ENCODE measurements at places on chromosomes 12 and 14.

- DNase-seq: no peak
Observed at GRCh38 chr12:118527310-118527709, 151.0 kb downstream of the SUDS3 start.

DNA sequence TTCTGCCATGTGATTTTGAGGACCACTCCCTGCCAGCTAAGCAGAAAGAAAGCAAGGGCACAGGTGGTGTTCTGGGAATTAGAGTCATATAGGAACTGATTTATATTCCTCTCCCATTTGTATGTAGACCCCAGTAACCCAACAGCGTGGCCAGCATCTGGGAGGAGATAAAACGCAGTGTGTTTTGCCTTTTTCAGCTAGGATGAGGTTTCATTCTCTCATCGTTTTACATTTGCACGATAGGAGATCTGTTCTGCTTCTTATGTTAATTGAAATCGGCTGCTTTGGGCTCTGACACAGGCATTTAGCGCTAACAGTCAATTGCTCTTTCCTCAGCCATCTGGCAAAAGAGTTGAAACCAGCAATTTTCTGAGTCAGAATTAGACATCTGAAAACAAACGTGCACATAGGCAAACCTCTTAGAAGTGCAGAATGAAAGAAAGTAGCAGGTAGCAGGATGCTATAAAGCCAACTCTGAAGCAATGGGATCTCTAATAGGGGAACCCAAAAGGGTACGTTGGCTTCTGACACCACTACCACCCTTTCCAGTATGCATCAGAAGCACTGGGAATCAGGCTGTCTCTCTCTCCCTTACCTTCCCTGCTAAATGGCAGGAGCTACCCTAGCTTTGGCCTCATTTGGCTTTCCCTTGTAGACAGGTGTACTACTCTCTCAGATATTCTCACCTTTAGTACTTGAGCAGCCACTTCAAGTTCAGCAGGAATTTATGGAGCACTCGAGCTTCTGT lies 219.1 kb downstream of the PHLDA1 start:
- DNase-seq: no peak

- no peak for DNase-seq
Observed at GRCh38 chr12:3977621-3978020, 104.4 kb upstream of the PARP11 start.

DNA sequence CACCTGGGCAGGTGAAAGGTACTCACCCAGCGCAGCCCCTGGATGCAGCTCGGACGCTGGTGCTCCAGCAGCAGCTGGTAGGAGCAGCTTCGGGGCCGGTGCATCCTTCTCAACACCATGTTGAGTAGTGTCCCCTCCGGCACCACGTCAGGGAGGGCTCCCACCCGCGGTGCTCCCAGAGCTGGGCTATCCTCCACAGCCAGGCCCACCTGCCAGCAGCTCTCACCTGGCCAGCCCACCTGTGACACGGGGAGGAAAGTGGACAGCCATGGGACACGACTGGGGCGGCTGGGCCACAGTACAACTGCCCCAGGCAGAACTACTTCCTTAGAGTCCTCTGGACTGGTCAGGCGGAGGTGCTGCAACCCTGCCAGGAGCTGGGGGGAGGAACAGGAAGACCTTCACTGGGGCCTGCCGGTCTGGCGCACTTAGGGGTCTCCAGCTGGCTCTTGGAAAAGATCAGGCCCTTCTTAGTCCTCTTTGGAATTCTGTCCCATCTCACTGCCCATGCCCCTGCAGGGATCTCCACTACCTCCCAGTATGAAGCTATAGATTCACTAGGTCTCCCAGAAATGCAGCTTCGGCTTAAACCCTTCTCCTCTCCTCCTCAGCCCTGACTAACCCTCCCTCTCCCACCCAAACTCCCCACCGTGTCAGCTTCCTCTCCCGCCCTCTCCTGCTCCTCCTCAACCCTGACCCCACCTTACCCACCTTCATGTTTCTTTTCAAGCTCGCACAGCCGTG lies 668 bp downstream of the RAPGEF3 start:
- no peak for DNase-seq

DNA sequence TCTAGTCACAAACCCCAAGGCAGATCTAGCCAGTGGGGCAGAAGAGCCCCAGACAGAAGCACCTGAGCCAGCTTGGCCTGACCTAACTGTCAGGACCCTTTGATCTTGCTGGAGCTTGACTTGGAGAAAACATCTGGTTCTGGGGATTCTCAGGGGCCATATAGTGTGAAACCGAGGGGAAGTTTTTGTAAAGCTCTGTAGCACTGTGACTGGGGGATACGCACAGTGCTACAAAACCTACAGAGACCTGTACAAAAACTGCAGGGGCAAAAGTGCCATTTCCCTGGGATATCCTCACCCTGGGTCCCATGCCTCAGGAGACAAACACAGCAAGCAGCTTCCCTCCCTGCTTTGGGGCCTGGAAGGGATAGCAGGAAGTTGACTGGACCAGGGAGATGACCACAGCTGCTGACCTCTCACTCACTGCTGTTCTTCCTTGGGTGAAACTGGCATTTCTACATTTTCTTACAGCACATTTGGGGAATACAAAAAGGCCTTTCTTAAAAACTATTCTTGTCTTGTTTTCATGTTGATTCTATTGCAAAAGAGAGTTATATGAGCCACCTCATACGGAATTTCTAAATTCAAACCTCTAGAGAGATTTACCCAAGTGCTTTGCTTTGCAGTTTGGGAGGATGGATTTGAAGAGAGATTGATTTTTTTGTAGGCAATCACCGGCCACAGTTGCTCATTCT lies 140.0 kb downstream of the DAD1 start:
- DNase-seq: no peak

DNA sequence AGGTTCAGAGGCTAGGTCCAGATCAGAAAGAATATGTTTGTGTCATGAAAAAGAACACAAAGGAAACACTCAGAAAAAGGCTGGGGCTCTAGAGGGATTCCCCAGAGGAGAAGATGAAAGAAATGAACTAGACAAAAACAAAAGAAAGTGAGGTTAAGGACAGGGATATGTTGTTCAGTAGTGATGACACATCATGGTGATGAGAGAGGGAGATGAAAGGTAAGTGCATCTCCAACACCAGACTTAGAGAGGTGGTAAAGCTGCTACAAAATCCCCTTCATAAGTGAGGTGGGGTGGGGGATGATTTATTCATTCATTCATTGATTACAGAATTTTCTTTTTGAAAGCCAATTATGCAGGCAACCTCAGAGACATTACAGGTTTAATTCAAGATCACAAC lies 19.6 kb upstream of the SLC8A3 start:
- DNase-seq: no peak

- no peak for DNase-seq
Observed at GRCh38 chr12:59803735-59804134, 207.9 kb downstream of the SLC16A7 start.

DNA sequence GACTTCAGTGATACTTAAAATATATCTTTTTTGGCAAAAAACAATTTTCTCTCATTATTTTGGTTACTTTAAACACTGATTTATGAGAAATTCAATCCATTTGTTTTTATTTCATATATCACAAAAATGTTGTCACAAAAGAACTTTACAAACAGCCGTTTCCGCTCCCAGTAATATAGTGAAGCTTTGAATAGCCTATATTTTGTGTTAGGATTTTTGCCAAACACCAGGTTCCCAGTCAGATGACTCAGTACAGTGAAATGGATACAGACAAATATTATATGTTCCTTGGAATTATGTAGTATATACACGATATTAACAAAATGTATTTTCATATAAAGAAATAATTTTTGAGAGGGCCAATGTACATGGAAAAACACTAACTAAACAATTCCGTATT lies 411.1 kb downstream of the CCER1 start:
- no peak for DNase-seq

DNA sequence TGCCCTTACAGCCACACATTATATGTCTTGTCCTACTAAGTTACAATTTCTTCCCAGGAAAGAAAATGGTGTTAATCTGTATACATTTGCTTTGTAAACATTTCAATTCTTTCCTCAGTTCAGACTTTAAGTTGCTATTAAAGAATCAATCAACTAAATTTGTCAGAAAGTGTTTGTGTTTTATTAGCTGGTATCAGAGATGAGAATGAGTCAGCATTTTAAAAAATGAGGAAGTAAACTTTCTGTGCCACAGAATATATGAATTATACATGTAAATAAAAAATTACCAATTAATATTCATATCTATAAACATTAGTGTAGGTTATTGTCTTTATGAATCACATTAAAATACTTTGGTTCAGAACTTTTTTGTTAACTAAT lies 82.0 kb downstream of the LMO3 start:
- no peak for DNase-seq

DNA sequence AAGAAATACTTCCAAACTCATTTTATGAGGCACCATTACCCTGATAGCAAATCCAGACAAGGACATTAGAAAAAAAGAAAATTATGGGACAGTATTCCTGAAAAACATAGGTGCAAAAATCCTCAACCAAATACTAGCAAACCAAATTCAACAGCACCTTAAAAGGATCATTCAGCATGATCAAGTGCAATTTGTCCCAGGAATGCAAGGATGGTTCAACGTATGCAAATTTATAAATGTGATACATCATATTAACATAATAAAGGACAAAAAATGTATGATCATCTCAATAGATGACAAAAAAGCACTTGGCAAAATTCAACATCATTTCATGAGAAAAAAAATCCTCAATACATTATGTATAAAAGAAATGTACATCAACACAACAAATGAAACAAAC lies 162.9 kb downstream of the DUSP6 start:
- no peak for DNase-seq

DNA sequence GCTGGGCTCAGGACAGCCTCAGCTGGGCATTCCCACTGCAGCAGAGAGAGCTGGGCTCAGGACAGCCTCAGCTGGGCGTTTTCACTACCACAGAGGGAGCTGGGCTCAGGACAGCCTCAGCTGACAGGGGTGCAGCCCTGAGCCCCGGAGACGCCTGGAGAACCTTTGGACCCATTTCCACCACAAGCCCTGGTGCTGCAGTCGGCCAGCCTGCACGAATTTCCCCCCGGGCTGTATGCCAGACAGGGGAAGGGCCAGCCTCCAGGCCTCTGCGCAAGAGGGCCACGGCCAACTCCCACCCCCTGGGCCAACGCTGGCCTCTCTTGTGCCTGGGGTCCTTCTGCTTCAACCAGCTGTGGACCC lies 2.6 kb upstream of the C14orf180 start:
- DNase-seq: no peak

DNA sequence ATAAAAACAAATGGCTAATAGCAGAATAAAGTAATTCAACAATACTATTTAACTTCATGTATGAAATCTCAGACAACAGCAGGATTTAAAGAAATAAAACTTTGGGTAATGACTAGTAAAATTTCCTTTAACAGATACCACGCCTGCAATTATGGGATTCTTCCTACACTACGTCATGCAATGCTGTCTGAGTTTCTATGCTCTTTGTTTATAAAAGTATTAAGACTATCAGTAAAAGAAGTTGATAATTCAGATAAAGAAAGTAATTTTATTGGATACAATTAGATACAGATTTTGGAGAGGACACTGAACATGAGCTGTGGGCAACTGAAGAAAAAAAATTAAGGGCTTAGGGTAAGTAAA lies 308.4 kb upstream of the LRFN5 start:
- no peak for DNase-seq

DNA sequence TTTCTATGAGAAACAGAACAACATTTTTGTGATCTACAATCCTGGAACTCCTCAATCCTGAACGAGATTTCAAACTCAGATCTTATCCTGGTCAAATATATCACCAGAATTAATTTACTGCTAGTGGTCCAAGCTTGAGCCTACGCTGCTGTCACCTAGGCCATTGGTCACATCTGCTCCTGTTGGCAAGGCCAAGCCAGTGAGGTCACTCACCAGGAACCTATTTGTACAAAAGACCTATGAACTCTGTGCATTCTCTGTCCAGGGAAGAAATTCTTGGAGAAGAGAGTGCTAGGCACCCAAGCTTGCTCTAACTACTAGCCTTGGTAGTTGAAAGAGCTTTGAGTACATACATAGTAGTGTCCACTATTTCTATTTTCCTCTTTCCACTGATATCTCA lies 106.1 kb downstream of the SLC15A5 start:
- no peak for DNase-seq

DNA sequence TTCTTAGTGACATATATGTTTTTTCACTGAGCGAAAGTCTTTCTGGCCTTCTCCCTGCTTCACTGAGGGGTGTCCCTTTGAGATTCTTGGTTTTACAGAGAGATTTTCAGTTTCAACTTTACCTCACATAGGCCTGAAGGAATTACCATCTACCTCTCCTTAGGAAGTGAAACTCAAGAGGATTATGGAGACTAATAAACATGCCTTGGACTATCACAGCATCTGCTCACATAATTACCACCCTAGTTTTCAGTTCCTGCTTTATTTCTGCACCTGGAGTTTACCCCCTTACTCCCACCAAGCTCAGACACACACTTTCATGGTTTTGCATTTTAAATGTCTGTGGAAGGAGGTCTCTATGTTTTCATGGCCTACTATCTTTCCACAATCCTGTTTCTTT lies 118.3 kb upstream of the SCAF11 start:
- no peak for DNase-seq

Data from NCI-H1436 (cell line).